CD4-positive, alpha-beta memory T cell (primary cell): ENCODE measurements at places on chromosomes 3 and 15. TPM values are rescaled to one million over a fixed set of nuclear protein-coding genes. Genes with fewer than 3 reads are reported as not detected.

Gene ACTC1
- not detected for total RNA-seq

Gene GRIP2
- total RNA-seq: not detected

Gene GOLGA8R
- 4.6 TPM for total RNA-seq

Gene MYEF2
- total RNA-seq: 18.9 TPM

Gene GOLGA8Q
- not detected for total RNA-seq

Gene ACAN
- not detected for total RNA-seq

Gene RBMS3
- 1.0 TPM for total RNA-seq

Gene ACKR2
- 0.49 TPM for total RNA-seq

Gene RASGRF1
- not detected for total RNA-seq

Gene PAQR5
- not detected for total RNA-seq

Gene ANKRD63
- not detected for total RNA-seq

Gene TRMT10C
- 23.3 TPM for total RNA-seq

Gene ANKRD34C
- not detected for total RNA-seq

Gene HOMER2
- total RNA-seq: 6.5 TPM

Gene C3orf22
- total RNA-seq: not detected

Gene PARP15
- 74.5 TPM for total RNA-seq

Gene ZPLD1
- not detected for total RNA-seq

Gene LHFPL4
- not detected for total RNA-seq

Gene MYH15
- 0.06 TPM for total RNA-seq
